ENCODE measurements at places on chromosomes 5 and 9.

GRCh38 chr5:144594919-144595318 lies 424.2 kb downstream of the KCTD16 start:
- DNase-seq: no peak

- DNase-seq: no peak
These were observed 832.7 kb upstream of the ZNF608 start for GRCh38 chr5:125579182-125579581.

DNA sequence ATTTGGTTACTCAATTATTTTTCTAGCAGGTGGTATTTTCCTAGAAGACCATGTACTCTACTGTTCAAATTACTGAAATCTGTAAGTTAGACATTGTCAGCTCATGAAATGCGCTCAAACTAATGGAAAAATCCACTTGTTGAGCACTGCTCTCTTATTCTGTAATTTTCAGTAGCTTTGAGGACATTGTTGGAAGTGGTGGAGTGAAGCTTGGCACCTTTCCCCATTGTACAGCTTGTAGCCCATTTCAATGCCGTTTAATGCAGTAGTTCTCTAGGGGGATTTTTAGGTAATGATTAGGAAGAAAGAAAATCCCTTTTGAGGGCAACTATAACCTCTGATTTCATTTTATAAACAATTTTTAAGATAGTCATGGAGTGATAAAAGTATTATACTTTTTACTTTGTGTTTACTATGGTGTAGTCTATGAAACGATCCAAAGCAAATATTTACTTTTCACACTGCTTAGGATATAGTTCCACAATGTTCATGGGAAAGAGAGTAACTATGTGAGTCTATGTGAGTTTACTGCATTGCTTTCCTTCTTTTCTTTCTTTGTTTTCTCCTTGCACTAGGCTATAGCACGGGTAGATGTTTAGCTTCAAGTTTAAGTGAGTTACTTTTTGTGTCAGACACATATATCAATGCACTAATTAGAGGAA lies 165.8 kb upstream of the ANKH start:
- DNase-seq: peak; percentile 6

GRCh38 chr5:140101179-140101578 lies 12.7 kb upstream of the PURA start:
- DNase-seq: no peak

DNA sequence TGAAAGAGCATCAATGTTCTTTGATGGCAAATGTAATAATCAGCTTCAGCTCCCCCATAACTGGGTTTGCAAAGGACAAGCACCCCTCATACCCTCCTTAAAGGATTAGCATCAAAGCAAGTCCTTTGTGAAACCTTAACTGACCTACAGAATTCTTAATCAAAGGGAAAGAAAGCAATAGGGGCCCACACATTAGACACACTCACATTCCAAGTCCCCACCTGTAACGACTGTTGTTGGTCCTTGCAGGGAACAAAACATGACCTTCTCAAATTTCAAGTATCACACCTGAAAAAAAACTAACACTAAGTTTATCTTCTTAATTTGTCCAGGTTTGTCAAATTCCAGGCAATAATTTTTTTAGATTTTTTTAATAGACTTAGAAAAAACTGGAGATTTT lies 32.6 kb downstream of the TTC39B start:
- no peak for DNase-seq

DNA sequence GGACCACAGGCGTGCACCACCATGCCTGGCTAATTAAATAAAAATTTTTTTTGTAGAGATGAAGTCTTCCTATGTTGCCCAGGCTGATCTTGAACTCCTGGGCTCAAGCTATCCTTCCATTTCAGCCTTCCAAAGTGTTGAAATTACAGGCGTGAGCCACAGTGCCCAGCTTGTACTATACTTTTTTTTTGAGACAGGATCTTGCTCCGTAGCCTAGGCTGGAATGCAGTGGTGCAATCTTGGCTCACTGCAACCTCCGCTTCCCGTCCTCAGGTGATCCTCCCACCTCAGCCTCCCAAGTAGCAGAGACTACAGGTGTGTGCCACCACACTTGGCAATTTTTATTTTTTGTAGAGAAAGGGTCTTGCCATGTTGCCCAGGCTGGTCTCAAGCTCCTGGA lies 5.3 kb upstream of the RAD23B start:
- no peak for DNase-seq

GRCh38 chr5:120007598-120007997 lies 378.2 kb downstream of the FAM170A start:
- DNase-seq: no peak

GRCh38 chr5:35158622-35159369 lies 71.5 kb downstream of the PRLR start:
- no peak for DNase-seq

- no peak for DNase-seq
These were observed 75.9 kb downstream of the SFXN1 start for GRCh38 chr5:175554296-175554695.

DNA sequence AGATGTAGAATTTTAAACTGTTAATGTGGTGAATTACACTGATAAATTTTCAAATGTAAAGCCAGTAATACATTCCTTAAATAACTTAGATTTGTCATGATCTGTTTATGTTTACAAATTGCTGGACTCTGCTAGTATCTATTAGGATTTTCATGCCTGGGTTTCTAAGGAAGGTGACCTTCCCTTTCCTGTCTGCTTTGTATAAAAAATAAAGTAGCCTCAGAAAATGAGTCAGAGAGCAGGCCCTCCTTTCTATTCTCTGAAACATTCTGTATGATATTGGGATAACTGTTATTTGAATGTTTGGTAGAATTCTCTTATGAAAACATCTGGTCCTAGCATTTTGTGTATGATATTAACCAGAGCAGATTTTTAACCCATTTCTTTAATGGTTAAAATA lies 255.3 kb downstream of the SYK start:
- no peak for DNase-seq

- no peak for DNase-seq
These were observed 75.4 kb downstream of the TEX10 start for GRCh38 chr9:100277166-100277979.

GRCh38 chr5:390623-391491 lies 52.1 kb upstream of the EXOC3 start:
- DNase-seq: no peak

DNA sequence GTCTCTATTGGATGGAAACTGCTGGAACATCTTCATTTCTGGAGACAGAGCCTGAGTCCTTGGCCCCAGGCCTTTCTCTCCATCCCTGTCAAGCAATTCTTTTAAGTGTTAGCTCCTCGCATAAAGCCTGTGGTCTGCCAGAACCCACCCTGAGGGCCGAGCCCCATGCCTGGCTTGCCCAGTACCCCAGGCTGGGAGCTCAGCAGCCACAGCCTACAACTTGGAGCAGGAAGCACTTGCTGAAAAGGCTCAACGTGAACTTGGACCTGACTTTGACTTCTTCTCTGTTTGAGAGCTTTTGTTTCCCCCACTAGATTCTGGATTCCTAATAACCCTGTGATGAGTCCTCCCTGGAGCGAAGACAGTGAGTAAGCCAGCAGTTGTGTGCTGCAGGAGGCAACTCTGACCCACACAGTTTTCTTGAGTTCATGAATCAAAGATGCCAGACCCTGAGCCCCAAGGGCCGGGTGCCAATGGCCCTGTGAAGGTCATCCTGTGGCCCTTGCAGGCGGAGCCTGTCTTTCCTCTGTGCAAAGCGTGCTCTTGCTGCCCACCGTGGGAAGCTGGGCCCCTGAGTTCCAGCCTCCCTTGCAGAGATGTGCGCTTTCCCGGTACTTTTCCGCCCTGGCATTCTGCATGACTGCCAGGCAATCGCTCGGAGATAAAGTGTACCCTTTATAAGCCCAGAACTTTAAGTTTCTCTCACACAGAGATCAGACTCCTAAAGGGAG lies 64.3 kb upstream of the RUFY1 start:
- DNase-seq: no peak

GRCh38 chr5:36414869-36415282 lies 113.2 kb upstream of the RANBP3L start:
- DNase-seq: peak; percentile 45

DNA sequence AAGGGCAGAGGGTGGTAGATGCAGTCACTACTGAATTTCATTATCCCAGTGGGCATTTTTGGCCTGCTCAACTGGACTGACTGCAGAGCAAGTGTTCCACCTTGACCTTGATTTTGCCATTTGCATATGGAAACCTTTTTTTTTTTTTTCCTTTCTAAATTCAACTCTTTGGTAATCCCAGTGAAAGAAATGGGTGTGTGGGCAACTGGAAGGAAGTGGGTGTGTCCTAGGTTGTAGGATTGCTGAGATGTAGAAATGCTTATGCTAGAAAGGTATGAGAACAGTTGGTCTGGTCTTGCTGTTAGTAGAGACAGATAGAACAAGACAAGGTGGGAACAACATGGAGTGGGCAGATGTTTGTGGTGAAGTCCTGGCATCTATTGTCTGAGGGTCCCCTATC lies 7.8 kb upstream of the IL12B start:
- no peak for DNase-seq

DNA sequence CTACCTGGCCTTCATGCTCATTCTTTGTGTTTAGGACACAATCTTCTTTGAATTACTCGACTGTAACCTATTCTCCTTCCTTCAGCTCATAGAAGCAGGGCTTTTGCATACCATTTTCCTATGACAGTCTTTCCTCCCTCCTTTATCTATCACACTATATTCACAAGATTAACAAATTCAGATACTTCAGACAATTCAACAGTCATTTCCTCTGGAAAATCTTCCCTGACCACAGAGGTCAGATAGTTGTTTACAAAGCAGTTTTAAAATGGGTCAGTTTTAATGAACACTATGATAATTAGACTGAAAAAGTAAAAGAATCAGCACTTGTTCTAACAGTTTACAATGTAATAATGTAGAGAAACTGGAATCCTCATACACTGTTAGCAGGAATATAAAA lies 4.3 kb downstream of the CAAP1 start:
- no peak for DNase-seq

GRCh38 chr9:89738137-89738932 lies 133.5 kb downstream of the GADD45G start:
- no peak for DNase-seq

GRCh38 chr9:77158772-77159513 lies 18.4 kb upstream of the VPS13A start:
- DNase-seq: no peak

DNA sequence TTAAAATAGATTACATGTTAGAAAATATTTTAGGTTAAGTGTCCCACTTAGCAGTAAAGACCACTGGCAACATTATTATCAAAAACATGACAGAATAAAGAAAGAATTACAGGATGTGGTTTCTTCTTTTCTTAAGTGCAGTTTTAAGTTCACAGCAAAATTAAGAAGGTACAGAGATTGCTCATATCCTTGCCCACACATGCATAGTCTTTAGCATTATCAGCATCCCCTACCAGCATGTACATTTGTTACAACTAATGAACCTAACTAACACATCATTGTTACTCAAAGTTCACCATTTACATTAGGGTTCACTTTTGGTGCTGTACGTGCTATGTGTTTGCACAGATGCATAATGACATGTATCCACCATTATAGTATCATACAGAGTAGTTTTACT lies 837.7 kb upstream of the CDH9 start:
- no peak for DNase-seq

- no peak for DNase-seq
These were observed 102.7 kb upstream of the NREP start for GRCh38 chr5:111859533-111860270.

- DNase-seq: no peak
These were observed 46.7 kb downstream of the TGFBI start for GRCh38 chr5:136075466-136075891.

DNA sequence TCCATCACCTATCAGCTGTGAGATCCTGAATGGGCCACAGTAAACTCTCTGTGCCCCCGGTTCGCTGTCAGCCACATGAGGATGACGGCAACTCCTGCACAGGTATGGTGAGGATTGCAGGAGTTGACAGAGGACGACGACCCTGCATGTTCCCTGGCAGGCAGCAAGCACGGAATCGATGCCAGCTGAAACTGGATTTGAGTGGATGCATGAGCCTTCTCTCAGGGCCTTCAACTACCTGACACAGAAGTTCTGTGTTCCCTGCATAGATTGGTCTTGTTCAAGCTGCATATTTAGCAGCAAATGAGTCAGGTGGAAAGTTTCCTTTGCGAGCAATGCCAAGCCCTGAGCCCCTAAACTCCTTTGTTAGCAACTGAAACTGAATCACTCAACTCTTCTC lies 69.6 kb upstream of the PTCH1 start:
- no peak for DNase-seq

All from NCI-H2029 (cell line).